ENCODE measurements at places on chromosomes 16 and 17.
A peak's percentile ranks its signal among the peaks of the same experiment; 100 is the strongest.

GRCh38 chr17:5683241-5683640 lies 98.9 kb upstream of the NLRP1 start:
- DNase-seq, result no peak

DNA sequence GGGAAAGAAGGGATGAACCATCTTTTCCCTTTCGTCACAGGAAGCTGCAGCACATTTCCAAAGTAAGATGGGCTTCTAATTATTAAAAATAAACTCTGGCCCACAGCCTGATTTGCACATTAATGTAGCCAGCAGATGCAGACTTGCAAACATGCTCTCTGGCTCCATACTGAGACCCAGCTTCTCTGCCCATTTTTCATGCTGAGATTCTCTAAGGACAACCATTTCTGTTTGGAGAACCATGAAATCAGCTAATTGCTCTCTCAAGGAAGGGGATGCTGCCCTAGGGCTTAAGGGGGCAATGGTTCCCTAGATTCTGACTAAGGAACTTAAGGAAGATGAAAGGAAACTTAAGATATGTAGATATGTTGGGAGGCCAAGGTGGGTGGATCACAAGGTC lies 63.0 kb upstream of the CES5A start:
- DNase-seq, result no peak

DNA sequence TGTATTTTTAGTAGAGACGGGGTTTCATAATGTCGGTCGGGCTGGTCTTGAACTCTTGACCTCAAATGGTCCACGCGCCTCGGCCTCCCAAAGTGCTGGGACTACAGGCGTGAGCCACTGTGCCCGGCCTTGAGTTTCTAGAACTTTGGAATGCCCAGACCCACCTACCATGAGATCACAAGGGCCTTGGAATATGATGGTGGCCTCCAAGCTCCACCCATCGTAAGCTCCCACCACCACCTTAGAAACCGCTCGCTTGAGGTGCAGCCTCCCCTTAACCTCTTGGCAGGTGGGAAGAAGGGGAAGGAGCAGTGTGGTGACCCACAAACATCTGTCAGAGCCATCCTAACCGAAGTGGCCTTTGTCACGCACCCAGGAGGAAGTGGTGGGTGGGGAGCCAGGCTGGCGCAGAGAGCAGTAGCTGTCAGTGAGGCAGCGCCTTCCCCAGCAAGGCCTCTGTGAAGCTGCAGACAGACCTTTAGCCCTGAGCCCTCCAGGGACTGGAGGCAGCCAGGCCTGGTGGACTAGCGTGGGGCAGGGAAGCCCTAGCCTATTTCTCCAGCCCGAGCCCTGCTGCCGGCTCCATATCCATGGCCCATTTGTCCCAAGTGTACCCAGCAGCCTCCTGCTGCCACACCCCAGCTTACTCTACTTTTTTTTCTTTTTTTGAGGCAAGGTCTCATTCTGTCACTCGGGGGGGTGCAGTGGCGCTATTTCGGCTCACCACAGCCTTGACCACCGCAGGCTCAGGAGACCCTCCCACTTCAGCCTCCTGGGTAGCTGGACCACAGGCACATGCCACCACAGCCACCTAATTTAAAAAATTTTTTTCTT lies 13.1 kb upstream of the SEPHS2 start:
- peak; percentile 71 for DNase-seq

GRCh38 chr17:8563981-8564602 lies 66.4 kb downstream of the MYH10 start:
- no peak for DNase-seq

GRCh38 chr17:21039839-21040575 lies 2.8 kb downstream of the USP22 start:
- DNase-seq, result peak; percentile 20

DNA sequence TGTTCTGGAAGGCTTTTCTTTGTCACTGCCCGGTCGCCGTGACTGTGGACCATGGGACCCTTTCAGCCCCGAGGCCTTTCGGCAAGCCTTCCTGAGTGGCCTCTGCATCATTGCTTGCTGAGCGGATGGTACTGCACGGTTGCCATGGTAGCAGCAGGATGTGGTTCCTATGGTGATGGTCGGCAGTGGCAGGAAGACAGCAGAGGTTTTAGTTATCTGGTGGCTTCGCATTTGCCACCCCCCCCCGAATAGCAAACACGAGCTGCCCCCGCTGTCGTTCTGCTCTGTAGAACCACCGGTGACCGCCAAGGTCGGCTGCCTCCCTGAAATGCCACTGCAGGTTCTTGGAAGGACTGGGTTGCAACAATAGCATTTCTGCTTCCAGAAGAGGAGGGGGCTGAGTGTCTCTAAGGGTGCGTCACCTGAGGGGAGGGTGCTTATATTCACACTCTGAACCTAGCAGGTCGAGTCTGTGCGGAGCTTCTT lies 76.6 kb downstream of the CMIP start:
- DNase-seq, result peak; percentile 78

DNA sequence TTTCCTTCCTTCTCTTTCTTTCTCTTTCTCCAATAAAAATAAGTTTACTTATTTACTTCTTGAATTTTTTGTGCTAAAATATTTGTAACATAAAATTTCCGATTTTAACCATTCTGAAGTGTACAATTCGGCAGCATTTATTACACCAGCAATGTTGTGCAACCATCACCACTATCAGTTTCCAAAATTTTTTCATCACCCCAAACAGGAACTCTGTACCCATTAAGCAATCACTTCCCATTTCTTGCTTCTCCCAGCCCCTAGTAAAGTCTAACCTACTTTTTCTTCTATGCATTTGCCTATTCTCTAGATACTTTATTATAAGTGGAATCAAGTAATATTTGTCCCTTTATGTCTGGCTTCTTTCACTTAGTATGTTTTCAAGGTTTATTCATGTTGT lies 2.5 kb upstream of the HP start:
- no peak for DNase-seq

- no peak for DNase-seq
Measured at GRCh38 chr16:87442581-87442966, 50.2 kb downstream of the ZCCHC14 start.

- DNase-seq, result no peak
Measured at GRCh38 chr17:77178050-77178449, 37.3 kb downstream of the SEC14L1 start.

DNA sequence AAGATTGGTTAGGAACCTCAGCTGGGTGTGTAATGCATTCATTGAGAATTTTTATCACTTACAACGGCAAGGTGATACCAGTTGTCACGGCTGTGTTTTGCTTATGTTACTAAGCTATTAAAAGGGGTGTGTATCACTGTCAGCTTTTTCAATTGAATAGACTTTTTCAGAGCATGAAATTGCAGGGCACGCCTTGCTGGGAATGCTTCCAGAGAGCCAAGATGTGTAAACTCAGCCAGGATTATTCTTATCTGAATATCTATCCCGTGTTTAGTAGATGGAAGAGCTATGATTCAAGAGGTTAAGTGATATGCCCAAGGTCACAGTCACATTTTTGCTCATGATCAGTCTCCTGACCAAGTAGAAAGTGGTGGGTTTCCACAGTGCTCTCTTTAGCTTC lies 6.6 kb upstream of the TEKT3 start:
- DNase-seq, result no peak

DNA sequence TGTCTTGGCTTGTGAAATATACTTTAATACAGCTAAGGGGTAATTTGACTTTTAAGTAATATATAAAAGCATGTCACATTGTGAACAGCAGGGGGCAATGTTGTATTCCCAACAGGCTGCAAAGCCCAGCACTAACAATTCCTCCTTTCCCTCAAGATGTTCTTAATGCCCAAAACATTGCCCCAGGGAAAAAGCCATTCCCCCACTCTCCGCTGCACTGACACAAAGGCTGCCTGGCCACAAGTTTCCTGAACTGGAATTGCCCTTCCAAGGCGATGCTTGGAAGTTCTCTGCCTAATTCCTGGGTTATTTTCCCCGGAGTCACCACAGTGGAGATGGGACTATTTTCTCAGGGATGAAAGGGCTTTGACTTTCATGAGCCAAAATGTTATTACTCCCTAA lies 27.2 kb downstream of the CLEC16A start:
- no peak for DNase-seq

DNA sequence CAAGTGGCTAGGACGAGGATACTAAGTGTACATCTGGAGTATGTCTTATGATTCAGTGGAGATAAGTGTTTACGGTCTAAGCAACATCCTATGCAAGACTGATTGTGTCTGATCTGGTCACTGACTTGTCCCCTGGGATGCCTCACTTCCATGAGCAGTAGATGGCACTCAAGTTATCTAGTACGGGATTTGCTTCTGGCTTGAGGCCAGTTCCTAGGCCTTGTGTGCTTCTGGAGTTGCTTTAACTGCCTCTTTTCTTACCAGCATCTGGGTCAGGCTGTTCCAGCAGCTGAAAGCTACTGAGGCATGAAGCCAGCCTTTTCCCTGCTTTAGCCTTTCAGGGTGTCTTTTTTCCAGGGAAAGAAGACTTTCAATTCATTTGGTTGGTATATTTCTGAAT lies 23.0 kb downstream of the SUPT6H start:
- DNase-seq, result no peak

- DNase-seq, result no peak
Measured at GRCh38 chr17:66727634-66728570, 107.0 kb upstream of the CACNG5 start.

- DNase-seq, result no peak
Measured at GRCh38 chr16:70678121-70678897, 7.5 kb downstream of the MTSS2 start.

GRCh38 chr17:8185582-8186445 lies 4.2 kb downstream of the BORCS6 start:
- DNase-seq, result peak; percentile 82

- DNase-seq, result no peak
Measured at GRCh38 chr16:31365131-31365865, 10.3 kb downstream of the ITGAX start.

DNA sequence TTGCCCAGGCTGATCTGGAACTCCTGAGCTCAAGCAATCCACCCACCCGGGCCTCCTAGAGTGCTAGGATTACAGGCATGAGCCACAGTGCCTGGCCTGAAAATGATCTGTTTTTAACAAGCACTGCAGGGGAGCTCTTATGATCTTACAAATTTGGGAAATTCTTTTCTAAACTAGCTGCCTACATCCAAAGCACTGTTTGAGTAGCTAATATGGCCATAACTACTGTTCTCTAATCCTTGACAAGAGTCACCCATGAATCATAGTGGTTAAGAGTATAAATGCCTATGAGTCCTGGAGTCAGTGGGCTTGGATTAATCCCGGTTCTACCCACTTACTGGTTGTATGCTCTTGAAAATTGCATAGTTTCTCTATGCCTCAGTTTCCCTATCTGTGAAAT lies 1.4 kb upstream of the CPPED1 start:
- no peak for DNase-seq

DNA sequence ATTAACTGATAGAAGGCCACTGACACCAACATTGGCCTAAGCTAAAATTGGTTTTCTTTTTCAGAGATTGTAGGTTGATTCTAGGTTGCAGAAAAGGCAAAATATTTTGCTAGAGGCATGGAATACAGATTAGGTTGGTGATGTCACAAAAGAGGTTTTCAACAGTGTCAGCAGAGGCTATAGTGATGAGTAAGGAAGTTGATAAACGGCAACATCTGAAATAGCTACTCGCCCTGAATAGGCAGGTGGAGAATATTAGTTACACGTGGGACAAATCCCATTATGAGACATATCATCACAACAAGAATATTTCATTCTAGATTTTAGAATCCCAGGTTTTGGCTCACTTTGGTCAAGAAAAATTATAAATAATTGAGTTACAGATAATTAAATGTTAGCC lies 1.5 kb upstream of the TOM1L1 start:
- no peak for DNase-seq

DNA sequence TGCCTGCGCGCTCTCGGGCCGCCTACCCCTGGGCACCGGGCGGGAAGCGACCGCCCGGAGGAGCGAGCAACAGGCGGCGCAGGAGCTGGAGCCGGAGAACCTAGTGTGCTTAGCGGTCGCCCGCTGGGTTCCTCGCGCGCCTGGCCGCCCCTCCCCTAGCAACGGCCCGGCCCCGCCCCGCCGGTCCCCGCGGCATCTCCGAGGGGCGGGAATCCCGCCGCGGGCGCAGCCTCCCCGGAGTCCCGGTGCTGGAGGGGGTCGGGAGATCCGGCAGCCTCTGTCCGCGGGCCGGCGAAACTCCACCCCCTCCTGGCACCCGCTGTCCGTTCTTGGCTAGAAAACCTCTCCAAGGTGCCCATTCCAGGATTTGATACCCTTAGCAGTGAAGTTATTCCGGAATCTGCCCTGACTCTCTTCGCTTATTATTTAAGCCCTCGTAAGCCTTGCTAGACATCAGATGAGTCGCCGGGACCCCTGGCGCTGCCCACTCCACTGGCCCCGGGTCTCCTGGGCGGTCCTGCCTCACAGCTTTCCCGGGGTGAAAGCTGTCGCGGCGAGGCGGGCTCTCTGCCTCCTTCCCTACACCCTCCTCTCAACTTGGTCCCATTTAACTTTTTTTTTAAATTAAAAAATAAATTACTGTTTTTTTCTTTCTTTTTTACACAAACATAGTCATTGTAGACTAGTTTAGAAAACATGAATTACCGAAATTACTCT lies at the start of gene RPRML:
RPRML (minus strand) TSS at position 107 of the 717 bp plus-strand sequence. CDS start 246 bp downstream, outside the sequence.
- no peak for DNase-seq

DNA sequence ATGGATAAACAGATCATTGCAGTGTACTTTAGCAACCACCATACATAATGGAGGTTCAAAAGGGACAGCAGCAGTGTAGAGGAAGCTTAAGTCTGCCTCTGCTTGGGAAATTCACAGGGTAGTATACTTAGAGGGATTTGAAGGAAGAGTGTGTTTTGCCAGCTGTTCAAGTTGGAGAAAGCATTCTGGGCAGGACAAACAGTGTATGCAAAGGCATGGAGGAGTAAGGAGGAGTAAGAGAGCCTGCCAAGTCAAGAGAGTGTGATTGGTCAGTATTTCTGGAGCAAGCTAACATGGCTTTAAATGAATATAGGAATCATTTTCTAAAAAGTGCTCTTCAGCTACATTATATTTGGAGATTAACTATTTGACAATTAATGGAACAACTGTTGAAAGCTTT lies 22.9 kb upstream of the PHAF1 start:
- no peak for DNase-seq

GRCh38 chr16:79128706-79129105 lies 471.8 kb downstream of the MAF start:
- no peak for DNase-seq

- DNase-seq, result peak; percentile 66
Measured at GRCh38 chr17:19867079-19867328, 732 bp downstream of the ULK2 start.

- DNase-seq, result no peak
Measured at GRCh38 chr17:82713071-82713723, 3.3 kb upstream of the FN3KRP start.

DNA sequence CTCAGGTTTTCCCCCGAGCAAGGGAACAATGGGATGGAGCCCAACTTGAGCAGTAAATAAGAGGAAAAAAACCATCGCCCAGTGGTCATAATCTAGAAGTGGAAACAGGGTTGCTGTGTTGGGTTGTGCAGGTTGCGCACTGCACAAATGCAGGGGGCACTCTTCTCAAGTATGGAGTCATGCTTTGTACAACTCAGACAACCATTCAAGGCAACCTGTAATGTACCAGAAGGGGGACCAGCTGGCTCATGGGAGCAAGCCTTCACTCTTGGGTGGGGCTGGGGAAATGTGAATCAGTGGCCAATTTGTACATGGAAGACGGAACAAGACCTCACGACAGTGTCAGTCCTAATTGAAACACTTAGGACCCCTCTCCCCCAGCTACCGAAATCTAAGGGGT lies 23.9 kb upstream of the LITAF start:
- no peak for DNase-seq

Data from CD8-positive, alpha-beta memory T cell (primary cell).